Fibroblast of skin of left biceps (primary cell): ENCODE measurements at places on chromosomes 11 and 22.

DNA sequence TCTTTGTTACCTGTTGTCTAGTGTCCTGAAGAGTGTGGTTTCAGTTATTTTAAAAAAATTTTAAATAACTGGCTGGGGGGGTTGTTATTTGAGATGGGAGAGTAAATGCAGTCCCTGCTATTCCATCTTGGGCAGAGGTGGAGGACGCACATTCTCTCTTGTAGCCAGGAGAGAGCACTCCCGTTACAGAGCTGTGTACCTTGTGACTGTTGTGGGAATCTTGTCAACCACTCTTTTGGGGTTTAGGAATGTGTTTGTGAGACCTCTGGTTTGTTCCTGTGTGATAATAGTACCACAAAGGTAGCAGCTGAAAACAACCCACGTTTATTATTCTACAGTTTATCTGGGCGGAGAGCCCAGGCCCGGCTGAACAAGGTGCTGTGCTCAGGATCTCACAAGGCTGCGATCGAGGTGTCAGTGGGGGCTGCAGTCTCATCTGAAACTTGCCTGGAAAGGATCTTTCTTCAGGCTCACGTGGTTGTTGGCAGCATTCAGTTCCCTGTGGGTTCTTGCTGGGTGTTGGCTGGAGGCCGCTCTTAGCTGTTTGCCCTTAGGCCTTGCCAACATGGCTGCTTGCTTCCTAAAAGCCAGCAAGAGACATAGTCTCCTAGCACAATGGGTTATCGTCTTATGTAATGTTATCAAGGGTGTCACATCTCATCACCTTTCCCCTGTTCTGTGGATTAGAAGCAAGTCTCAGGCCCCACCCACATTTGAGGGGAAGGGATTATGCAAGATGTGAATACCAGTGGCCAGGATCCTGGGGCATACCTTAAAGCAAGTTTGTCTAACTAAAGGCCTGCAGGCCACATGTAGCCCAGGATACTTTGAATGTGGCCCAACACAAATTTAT, 20.6 kb downstream of the IGHMBP2 start:
- DNase-seq = no peak

DNA sequence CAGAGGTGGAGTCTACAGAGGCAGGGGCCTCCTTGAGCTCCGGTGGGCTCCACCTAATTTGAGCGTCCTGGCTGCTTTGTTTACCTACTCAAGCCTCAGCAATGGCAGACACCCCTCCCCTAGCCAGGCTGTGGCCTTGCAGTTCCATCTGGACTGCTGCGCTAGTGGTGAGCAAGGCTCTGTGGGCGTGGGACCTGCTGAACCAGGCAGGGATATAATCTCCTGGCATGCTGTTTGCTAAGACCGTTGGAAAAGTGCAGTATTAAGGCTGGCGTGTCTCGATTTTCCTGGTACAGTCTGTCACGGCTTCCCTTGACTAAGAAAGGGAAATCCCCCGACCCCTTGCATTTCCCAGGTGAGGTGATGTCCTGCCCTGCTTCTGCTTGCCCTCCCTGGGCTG, 77.7 kb downstream of the GDPD4 start:
- DNase-seq = no peak

- no peak for DNase-seq
Measured at GRCh38 chr22:19762568-19763457, 2.2 kb downstream of the TBX1 start.

DNA sequence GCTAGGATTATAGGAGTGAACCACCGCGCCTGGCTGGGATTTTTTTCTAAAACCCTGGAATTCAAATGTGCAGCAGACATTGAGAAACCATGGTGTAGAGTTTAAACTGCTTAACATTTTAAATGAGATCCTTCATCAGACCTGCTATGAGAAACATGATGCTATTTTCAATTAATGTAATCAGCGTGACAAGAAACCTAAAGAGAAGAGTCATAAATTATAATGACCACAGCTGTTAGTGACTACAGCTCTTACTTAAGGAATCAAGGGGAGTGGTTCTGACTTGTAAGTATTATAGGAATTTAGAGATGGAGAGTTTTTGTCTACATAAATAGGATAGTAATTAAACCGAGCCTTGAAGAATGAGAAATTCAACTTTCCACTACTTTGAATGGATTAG, 170.6 kb downstream of the BARX2 start:
- DNase-seq = no peak

DNA sequence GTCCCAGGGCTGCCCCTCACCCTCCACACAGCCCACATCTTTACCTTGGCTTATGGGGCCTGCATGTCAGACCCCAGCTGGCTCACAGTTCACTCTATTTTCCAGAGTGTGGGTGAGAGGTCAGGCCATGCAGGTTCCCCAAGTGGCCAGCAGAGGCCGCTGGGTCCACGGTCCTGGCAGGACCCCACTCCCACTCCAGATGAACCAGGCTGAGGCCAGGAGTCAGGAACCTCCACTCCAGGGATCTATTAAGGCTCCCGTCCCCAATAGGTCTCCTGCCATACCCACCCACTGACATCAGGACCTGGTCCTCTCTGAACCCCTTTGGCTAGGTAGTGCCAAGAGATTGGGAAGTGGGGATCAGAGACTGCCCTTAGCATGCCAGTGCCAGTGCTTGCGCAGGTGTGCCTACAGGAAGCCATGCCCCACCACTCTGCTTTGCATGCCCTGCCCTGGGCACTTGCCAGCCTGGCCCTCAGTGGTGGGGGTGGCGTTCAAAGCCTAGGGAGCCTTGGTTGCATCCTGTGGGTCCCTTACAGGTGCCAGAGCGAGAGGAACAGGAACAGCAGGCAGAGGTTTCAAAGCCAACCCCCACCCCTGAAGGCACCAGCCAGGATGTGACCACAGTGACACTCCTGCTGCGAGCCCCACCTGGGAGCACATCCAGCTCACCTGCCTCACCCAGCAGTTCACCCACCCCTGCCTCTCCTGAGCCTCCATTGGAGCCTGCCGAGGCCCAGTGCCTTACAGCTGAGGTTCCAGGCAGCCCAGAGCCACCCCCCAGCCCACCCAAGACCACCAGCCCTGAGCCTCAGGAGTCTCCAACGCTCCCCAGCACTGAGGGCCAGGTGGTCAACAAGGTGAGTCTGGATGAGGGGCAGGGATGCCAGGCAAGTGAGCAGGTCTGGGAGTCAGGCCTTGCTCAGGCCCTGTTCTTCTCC, 8.3 kb downstream of the SMTN start:
- DNase-seq = no peak

DNA sequence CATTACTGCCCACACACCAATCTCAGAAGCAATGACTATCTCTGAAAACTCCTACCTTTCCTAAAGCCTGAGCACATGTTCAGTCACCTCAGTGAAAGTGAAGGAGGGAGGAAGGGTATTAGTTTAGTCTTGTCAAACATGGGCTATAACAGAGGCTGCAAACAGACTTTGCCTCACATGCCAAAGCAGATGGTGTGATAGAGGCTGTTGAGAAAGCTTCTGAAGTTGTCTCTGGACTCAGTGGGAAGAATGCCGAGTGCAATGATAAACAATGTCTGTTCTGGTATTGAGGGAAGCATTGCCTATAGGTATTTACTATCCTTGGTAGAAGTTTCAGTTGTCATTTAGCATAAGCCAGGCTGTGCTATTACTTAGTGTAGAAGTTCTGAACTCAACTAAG, 314.5 kb upstream of the CCDC90B start:
- DNase-seq = no peak

GRCh38 chr22:40322021-40322420, 24.3 kb upstream of the ADSL start:
- DNase-seq = no peak
